ENCODE measurements at places on chromosomes 12 and 14. TPM values are rescaled to one million over a fixed set of nuclear protein-coding genes. Genes with fewer than 3 reads are reported as not detected.

Gene CLECL1
- polyA plus RNA-seq = 0.35 TPM

Gene SERPINA3
- 0.12 TPM for polyA plus RNA-seq

Gene ZNF385A
- 10.8 TPM for polyA plus RNA-seq

Gene SLC38A4
- 7.9 TPM for polyA plus RNA-seq

Gene TAS2R30
- polyA plus RNA-seq = 0.10 TPM

Gene NOS1
- 0.16 TPM for polyA plus RNA-seq

Gene LRRC43
- polyA plus RNA-seq = 0.28 TPM

- no peak overlapping the region for H3K27ac ChIP-seq
- no peak for DNase-seq
- no peaks in the 10 kb centered on the region for H3K27me3 ChIP-seq
- H3K36me3 ChIP-seq = no peaks in the 10 kb centered on the region
- H3K4me3 ChIP-seq = no peak overlapping the region
These were observed 44.1 kb downstream of the VWF start for GRCh38 chr12:6080149-6081045.

DNA sequence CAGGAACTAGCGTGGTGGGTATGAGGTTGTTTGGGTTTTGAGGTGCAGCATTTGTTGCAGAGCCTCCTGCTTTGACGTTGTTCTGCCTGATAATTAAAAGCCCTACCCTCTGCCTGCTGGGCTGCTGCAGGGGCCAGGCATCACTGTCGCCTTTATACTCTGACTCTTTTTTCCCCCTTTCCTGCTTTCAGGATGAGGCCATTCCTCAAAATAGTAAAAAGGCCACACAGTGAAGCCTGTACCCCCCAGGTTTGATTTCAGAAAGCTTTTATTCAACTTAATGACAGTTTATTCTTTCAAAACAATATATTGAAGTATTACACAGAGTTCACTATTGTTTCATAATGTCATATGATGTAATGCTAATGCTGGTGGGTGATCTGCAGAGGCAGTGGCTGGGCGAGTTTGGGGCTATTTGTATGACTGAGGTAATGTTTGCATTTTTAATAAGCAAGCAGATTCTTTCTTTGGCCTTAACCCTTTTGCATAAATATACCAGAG is 9.1 kb downstream of the BORCS5 start:
- no peak overlapping the region for H3K27ac ChIP-seq
- DNase-seq = no peak
- H3K4me1 ChIP-seq = no peaks in the 10 kb centered on the region
- H3K36me3 ChIP-seq = peaks cover 10% of the 10 kb centered on the region

DNA sequence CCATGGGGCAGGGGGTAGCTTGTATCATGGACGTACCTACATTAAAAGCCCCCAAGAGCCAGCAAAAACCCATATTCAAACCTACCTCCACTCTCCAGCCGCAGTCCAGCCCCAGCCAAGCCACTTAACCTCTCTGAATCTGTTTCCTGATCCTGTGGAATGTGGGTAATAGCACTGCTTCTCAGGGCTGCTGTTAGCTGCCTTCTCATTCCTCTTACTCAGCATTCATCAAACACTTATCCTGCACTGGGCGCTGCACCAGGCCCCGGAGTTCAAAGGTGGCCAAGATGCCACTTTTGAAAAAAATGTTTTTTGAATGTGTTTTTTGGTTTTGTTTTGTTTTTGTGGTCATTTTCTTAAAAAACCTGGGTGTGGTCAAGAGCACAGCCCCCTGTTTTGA is 237.4 kb downstream of the CHST11 start:
- peaks cover 9% of the 10 kb centered on the region for H3K4me1 ChIP-seq
- no peaks in the 10 kb centered on the region for H3K27me3 ChIP-seq

DNA sequence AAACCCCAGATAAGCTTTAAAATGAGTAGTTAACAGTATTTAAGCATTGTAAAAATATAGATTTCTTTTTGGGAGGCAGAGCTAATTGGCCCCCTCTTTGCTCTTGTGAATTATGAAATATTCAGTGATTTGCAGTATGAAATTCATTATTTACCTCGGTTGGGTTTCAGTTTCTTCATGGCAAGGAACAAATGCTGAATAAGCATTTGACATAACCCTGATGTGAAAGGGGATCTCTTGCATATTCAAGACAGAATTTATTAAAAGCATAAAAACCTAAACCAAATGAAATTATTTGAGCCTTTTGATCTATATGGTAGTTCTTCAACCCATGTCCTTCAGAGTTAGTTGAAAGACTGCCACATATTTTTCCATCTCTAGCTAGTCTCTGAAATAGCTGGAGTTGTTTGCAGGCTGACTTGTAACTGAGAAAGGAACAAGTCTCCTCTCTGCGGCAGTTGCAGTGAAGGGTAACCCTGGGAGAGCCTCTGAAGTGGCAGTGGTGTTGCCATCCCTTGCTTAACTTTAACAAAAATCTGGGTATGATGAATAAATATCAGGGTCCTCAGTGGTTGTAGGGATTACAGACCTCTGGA is 690 bp downstream of the AKAP6 start:
- DNase-seq = peak; percentile 26
- H3K36me3 ChIP-seq = no peaks in the 10 kb centered on the region
- H3K27ac ChIP-seq = peak overlapping the region; percentile 4
- no peak overlapping the region for H3K4me3 ChIP-seq
- H3K4me1 ChIP-seq = no peaks in the 10 kb centered on the region

DNA sequence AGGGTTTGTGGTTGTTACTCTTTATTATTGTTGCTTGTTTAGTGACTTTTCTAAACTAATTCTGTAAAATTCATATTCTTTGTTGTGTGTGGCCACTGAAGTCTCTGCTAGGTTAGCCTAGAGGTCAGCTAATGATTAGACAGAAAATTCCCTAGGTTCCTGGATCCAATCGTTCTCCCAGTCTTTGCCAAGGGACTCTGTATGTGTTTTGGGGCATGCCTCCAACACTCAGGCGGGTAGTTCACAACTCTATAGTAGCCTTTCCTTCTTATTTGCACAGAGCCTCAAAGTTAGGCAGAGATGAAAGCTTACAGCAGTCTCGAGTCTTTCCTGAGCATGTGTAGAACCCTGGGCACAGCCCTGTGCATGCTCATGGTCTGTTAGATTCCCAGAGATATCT is 32.7 kb upstream of the RIN3 start:
- no peaks in the 10 kb centered on the region for H3K36me3 ChIP-seq
- no peaks in the 10 kb centered on the region for H3K27me3 ChIP-seq
- no peak overlapping the region for H3K4me3 ChIP-seq

- H3K4me1 ChIP-seq = no peaks in the 10 kb centered on the region
- peaks cover 34% of the 10 kb centered on the region for H3K36me3 ChIP-seq
- no peak overlapping the region for H3K4me3 ChIP-seq
- no peak for DNase-seq
- no peak overlapping the region for H3K27ac ChIP-seq
These were observed 28.6 kb downstream of the DDX51 start for GRCh38 chr12:132115500-132115899.

- no peaks in the 10 kb centered on the region for H3K36me3 ChIP-seq
- DNase-seq = peak; percentile 74
- H3K4me1 ChIP-seq = peaks cover 9% of the 10 kb centered on the region
- no peak overlapping the region for H3K4me3 ChIP-seq
- peaks cover 2% of the 10 kb centered on the region for H3K27me3 ChIP-seq
These were observed 3.0 kb upstream of the FNTB start for GRCh38 chr14:64983439-64984310.

GRCh38 chr12:104197264-104197663 is 18.3 kb upstream of the TXNRD1 start:
- DNase-seq = no peak
- no peaks in the 10 kb centered on the region for H3K4me1 ChIP-seq
- H3K4me3 ChIP-seq = no peak overlapping the region

GRCh38 chr12:3931206-3931605 is 58.0 kb upstream of the PARP11 start:
- H3K27me3 ChIP-seq = no peaks in the 10 kb centered on the region
- H3K4me1 ChIP-seq = peaks cover 51% of the 10 kb centered on the region
- DNase-seq = no peak
- H3K4me3 ChIP-seq = no peak overlapping the region
- no peaks in the 10 kb centered on the region for H3K36me3 ChIP-seq

DNA sequence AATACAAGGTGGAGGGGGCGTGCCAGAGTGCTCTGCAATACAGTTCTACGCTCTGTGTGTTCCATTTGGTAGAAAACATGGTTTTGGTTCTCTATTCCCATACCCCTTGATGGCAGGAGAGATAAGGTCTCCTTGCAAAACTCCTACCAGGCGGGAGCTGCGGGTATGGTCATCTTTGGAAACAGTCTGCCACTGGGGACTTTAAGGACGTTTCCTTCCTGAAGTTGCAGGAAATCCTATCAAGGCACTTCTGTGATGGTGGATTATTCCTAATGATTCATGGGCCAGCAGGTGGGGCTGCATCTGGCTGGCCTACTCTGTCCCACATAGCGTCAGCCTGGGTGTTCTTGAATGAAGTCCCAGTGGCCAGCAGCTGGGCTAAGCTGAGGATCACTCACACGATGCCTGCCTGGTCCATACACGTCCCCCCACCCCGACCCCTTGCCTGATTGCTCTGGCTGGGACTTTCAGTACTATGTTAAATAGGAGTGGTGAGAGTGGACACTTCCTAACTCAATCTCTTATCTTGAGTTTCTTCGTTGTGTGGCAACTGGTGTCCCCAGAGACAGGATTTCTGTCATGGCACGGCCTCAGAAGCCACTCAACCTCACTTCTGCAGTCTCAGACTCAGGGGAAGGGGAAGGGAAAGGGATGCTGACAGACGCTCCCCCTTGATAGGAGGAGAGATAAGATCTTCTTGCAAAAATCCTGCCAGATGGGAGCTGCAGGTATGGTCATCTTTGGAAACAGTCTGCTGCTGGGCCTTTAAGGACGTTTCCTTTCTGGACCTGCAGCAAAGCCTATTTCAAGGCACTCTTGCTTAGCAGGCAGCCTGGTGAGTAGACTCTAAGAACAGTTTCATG is 61.0 kb upstream of the FKBP4 start:
- no peaks in the 10 kb centered on the region for H3K36me3 ChIP-seq
- peak; percentile 16 for DNase-seq
- no peak overlapping the region for H3K27ac ChIP-seq
- H3K4me3 ChIP-seq = no peak overlapping the region
- H3K27me3 ChIP-seq = peaks cover 12% of the 10 kb centered on the region

DNA sequence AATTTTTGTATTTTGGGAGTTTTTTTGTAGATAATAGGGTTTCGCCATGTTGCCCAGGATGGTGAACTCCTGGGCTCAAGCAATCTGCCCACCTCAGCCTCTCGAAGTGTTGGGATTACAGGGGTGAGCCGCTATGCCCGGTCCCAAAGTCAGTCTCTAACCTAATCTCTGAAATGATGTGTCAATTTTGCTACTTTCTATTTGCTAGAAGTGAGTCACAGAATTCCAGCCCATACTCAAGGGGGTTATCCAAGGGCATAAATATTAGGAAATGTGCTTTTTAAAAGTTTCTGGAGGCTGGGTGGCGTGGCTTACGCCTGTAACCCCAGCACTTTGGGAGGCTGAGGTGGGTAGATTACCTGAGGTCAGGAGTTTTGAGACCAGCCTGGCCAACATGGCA is 40.5 kb downstream of the RESF1 start:
- no peaks in the 10 kb centered on the region for H3K4me1 ChIP-seq
- no peak overlapping the region for H3K27ac ChIP-seq
- H3K36me3 ChIP-seq = peaks cover 35% of the 10 kb centered on the region
